ENCODE measurements at places on chromosomes 4 and X.

- DNase-seq: no peak
These were observed 137.8 kb downstream of the MID1IP1 start for GRCh38 chrX:38939067-38939466.

- DNase-seq: no peak
These were observed 24.2 kb upstream of the PGRMC2 start for GRCh38 chr4:128311659-128312403.

DNA sequence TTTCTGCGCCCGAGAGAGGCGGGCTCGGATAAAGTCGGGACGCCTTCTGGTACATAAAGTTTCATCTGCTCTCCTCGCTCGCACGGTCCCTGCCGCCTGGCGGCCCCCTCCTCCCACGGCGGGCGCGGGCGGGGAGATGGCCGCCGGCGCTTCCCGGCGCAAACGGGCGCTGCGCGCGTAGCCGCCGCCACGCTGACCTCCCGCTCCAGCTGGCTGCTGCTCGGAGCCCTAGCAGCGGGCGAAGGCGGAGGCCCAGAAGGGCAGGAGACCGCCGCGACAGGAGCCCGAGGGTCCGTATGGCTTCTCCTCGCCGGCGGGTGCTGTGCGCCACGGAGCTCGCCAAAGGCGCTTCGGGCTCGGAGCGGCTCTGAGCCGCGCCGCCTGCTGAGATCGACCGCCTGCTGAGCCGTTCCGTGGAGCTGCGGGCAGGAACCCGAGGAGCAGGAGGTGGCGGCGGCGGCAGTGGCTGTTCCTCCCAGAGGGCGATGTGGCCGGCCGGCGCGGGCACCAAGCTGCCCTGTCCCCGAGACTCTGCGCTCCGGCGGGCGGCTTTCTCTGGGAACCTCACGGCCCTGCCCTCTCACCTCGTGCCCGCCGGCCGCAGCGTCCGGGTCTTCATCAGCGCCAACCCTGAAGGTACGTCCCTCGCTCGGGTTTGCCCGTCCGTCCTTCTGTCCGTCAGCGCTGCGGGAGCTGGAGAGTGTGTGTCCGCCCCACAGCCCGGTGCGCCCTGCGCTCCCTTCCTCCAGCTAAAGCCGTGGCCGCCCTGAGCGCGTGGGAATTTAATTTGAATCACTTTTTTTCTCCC, at the start of gene NWD2:
NWD2 (plus strand) TSS at position 161 of the 808 bp plus-strand sequence; CDS start at position 486, 325 bp downstream.
- DNase-seq: no peak

DNA sequence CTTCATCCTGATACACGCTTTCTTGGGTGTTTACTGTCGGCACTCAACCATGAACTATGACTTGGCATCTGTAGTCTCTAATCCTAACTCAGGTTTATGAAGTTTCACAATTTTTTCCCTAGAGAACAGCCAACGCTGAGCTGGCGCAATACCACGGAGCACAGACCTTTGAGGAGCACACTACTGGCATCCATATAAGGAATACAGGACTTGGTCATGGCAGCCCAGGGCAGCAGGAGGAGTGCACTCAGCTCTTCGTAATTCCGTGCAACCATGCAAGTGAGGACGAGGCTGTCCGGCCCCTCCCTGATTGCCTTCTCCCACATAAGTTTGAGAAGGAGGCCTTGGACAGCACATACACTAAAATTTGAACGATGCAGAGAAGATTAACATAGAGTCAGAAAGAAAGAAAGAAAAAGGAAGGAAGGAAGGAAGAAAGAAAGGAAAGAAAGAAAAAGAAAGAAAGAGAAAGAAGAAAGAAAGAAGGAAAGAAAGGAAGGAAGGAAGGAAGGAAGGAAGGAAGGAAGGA, 41.0 kb upstream of the PDLIM5 start:
- DNase-seq: no peak

GRCh38 chr4:67933755-67934154, 29.5 kb downstream of the TMPRSS11A start:
- no peak for DNase-seq

All from NCI-H1930 (cell line).